ENCODE measurements at places on chromosomes 3 and 15.

GRCh38 chr3:108001457-108001856 lies 89.4 kb downstream of the CD47 start:
- no peak for DNase-seq

- no peak for DNase-seq
These were observed 43.2 kb upstream of the SKOR1 start for GRCh38 chr15:67781907-67782690.

DNA sequence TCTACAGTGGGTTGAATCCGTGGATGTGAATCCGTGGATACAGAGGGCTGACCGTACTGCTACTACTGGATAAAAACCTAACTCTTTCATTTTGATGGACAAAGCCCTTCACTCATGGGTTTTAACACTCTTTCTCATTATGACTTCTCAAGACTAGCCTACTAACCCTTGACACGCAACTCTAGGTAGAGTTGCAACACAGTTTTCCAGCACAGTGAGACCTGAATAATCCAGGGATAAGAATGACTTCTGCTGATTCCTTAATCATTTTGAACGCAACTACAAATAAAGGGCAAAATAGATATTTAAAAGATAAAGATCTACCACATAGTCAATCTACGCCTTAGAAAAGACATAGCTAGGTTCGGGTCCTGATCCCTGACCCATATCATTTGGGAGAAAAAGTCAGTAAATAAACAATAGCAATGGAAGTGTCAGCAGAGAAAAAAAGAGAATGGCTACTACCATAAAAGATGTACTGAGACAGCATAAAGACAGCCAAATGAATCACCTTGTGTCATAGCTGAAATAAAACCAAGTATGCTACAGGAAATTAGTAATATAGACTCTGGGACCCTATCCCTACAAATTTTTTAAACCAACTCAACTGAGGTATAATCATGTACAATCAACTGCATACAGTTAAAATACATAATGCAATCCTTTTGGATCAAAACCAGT lies 87.6 kb downstream of the DPH6 start:
- DNase-seq: no peak

DNA sequence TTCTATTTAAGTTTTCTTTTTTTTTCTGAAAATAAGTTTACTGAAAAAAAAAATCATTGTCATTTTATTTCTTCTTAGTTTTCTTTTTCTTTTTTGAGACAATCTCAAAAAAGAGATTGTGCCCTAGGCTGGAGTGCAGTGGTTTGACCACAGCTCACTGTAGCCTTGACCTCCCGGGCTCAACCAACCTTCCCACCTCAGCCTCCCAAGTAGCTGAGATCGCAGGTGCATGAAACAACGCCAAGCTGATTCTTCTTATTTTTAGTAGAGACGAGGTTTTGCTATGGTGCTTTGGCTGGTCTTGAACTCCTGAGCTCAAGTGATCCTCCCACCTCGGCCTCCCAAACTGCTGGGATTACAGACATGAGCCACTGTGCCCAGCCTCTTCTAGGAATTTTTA lies 65.7 kb upstream of the OSTN start:
- DNase-seq: no peak

DNA sequence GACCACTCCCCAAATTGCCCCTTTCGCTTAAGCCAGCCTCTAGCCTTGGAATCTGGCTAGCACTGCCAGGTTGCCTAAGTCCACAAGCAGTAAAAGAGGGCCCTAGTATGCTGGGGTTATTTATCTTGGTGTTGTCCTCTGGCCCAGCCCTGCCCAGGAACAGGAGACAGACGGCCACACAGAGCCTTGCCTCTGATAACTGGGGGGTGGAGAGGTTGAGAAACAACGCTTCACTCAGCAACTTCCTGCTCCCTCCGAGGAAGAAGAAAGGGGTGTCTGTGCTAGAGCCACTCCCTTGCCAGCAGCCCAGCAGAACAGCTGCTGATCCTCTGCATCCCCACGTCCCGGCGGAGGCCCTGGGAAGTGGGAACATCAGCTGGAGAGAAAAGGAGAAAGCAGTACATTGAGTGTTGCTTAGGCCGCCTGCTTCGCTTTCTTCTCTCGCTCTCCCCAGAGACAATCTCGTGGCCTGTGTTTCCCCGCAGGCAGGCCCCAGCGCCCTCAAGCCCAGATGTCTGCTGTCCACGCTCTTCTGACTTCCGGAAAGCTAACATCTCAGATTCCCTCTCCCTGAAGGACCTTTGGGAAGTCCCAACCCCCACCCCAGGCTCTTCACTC lies 22.6 kb upstream of the C3orf70 start:
- no peak for DNase-seq

DNA sequence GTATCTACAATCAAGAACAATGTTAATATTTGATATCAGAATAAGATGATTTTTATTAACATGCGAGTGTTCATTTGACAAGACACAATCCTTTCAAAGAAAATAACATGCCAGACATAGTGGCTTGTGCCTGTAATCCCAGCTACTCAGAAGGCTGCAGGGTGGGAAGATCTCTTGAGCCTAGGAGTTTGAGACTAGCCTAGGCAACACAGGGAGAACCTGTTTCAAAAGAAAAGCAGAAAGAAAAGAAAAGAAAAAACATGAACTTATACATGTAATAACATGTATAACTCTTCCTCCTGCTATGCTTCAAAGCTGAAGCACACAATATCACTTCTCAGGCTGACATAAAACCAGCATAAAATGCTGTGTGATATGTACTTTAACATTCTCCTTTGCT lies 253.7 kb downstream of the FOXP1 start:
- DNase-seq: no peak

- DNase-seq: no peak
These were observed 153.9 kb downstream of the CPNE4 start for GRCh38 chr3:131880948-131881347.

Measured in cortex of kidney (tissue), 1 donor.